Daoy (cell line): ENCODE measurements at places on chromosomes 1 and 21.

DNA sequence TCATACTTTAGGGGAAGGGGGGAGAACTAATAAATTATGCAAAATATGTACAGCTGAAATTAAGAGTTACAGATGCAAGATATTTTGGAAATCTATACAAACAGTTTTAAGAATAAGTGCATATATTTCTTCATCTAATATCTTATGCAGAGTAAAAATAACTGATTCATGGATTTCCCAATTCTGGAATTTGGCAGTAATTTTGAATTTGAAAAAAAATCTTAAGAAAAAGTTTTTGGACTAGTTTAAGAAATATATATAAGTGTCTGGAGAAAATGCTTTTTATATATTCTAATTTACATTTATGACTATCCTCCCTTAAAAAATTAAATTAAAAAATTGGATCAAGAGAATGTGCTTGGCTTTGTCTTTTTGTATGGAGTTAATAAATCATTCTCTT lies 474.3 kb downstream of the BRINP3 start:
- DNase-seq, result no peak

DNA sequence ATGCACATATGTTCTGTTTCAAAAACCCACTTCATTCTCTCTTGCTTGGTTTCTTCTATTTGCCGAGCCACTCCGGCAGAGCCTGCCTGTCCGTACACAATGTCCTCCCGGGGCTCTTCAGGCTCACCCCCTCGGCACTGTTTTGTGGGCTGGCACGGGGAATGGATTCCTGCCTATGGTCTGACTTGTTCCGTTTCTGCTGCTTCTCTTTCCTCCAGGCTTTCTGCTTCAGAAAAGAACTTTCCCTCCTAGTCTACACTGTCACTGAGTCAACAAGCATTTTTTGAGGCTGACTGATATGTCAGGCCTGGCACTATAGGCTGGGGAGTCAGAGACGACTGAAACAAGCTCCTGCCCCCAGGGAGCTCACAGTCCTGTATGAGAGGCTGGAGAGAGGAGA lies 28.4 kb upstream of the SARS1 start:
- DNase-seq, result no peak

DNA sequence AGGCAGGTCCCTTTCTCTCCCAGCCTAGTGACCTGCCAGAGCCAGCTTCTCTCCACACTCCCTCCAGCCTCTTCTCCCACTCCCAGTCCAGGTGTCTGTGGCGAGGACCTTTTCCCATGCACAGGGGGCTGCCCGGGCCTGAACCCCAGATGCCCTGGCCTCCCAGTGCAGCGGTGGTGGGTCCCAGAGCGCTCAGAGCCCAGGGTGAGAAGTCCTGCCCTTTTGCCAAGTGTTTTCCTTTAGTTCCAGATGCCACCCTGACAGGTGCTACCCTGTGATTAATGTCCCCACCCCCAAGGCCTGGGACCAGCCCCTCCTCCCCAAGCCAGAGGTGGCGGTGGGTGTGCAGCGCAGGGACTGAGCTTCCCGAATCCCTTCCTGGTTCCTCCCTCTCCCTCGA lies 90.4 kb downstream of the PAX7 start:
- DNase-seq, result no peak

DNA sequence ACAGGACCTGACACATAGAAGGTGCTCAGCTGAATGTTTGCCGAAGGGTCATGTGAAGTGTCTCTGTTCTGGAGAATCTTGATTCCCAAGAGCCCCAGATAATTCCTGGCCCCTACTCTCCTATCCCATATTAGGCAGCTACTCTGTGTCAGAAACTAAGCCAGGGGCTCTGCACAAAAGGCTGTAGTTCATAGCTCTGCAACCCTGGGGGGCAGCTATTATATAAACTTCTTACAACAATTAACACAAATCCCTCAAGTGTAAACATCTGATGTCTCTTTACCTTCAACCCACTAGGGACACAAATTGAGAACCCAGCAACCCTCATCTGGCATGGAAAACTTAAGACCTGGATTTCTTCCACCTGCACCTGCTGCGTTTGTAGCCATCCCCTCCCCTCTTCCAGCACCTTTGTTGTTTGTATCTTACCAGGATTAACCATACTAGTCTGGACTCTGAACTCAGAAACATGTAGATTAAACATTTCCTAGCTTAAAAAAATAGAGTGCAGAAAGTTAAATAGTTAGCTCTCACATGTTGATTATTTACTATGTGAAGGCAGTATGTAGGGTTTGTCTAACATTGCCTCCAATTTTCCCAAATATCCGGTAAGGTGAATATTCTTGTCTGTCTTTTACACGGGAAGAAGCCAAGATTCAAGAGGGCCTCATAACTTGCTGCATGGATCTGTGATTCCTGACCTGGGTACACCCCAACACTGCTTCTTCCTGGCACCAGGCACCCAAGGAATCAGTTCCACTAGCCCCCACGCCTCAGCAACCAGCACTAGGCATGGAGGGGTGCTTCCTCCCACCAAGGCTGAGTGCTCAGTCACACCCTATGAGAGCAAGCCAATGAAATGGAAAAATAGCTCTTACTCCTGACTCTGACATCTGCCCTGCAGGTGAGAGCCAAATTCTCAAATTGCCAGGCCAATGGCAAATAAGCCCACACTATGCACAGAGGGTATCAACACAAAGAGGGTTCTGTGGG lies 220.7 kb upstream of the HOOK1 start:
- DNase-seq, result no peak

DNA sequence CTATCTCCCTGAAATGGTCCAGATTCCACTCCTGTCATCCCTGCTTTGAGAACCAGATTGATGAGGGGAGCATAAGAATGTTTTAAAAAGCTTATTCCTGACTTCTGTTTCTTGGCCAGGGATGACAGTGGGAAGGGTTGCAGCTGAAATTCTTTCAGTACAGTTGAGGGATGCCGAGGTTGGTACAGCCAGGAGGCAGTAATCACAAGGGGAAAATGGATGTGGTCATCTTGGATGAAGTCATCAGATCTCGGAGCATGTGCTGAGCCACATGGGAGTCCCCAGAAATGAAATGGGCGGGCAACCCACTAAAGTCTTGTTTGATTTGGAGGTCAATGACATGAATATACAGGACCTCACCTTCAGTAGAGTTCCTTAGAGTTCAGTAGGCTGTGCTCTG lies 18.7 kb upstream of the PLA2G2E start:
- DNase-seq, result no peak
